Dermis blood vessel endothelial cell (primary cell): ENCODE measurements at places on chromosomes 6 and 20.

GRCh38 chr6:5004373-5005037, 668 bp upstream of the RPP40 start:
- DNase-seq, result no peak

- no peak for DNase-seq
Observed at GRCh38 chr6:37622646-37623071, 75.0 kb downstream of the MDGA1 start.

GRCh38 chr6:101777646-101778045, 384.1 kb downstream of the GRIK2 start:
- DNase-seq, result no peak

GRCh38 chr6:76633259-76633658, 560.8 kb upstream of the IMPG1 start:
- DNase-seq, result no peak

DNA sequence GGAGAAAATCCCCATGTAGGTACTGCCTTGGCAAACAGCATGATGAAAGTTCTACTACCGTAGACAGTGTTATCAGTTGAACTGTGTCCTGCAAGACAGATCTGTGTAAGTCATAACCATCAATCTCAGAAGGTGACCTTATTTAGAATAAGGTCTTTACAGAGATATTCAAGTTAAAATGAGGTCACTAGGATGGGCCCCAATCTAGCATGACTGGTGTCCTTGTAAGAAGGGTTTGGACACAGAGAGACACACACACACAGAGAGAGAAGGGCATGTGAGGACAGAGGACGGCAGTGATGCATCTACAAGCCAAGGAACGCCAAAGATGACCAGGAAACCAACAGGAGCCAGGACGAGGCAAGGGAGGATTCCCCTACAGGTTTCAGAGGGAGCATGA, 8.8 kb downstream of the TXNDC5 start:
- no peak for DNase-seq
